Endothelial cell of umbilical vein (primary cell): ENCODE measurements at places on chromosomes 13 and 19. TPM values are rescaled to one million over a fixed set of nuclear protein-coding genes. Genes with fewer than 3 reads are reported as not detected.
A peak's percentile ranks its signal among the peaks of the same experiment; 100 is the strongest.

The DNAJC3 gene
- 48.6 and 51.2 TPM in 2 replicates for total RNA-seq

DNA sequence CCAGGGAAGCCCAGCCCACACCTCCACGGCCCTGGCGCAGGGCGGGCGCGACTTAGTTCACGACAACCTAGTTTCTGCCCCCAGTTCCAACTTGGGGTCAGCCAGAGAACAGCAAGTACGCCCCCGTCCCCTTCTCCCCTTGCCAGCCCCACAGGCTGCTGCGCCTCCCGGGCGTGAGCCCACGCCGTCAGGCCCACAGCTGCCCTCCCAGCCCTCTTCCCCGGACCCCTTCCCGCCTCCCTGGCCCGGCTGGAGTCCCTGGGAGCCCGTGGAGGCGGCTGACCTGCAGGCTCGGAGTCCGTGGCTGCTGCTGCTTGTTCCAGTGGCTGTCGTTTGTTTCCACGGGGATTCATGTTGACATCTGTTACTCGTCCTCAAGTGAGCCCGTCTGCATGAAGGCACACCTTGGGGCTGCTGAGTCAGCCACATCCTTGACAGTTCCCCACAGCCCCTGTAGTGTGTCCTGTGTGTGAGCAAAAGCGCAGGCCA is 86.0 kb downstream of the ATP11A start:
- H3K4me1 ChIP-seq: peaks cover 6% of the 10 kb centered on the region
- no peak overlapping the region for H3K27ac ChIP-seq
- no peaks in the 10 kb centered on the region for H3K27me3 ChIP-seq
- no peak overlapping the region for H3K4me3 ChIP-seq

- no peak overlapping the region for H3K27ac ChIP-seq
- no peaks in the 10 kb centered on the region for H3K4me1 ChIP-seq
- no peak overlapping the region for H3K4me3 ChIP-seq
- no peaks in the 10 kb centered on the region for H3K36me3 ChIP-seq
- no peaks in the 10 kb centered on the region for H3K27me3 ChIP-seq
- DNase-seq: peak; percentile 50
Measured at GRCh38 chr13:46288570-46289259, 77.0 kb downstream of the LRRC63 start.

DNA sequence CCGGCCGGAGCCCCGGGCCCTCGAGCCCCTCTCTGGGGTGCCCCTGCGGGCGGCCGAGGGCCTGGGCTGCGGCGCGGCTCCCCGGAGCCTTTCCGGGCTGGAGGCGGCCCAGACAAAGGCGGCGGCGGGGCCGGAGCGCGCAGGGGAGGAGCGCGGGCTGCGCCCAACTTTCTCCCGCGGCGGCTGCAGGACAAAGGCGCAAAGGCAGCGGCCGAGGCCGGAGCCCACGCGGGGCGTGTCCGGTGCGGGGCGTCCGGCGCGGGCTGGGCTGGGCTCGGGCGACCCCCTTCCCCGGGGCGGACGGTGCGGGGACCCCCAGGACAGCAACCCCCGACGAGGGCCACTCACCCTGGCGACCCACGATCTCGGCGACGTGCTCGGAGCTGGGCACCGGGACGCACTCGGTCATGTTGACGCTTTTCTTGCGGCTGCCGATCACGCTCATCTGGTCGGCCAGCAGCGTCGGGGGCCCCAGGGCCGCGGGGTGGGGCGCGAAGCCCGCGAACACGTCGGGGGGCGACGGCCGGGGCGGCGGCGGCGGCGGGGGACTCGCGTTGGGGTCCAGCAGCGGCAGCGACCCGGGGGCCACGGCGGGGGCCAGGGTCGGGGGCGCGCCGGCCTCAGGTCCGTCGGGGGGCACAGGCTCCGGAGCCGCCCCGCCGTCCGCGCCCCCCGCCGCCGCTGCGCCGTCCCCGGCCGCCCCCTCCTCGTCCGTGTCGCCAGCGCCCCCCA is 843 bp downstream of the MEX3D start:
- DNase-seq: peak; percentile 33
- H3K36me3 ChIP-seq: peaks cover 4% of the 10 kb centered on the region
- H3K27ac ChIP-seq: peak overlapping the region; percentile 96

The NXNL1 gene
- not detected in 2 replicates for total RNA-seq

The CLEC4M gene
- total RNA-seq: 0.23 and 0.46 TPM in 2 replicates

The CYP4F2 gene
- not detected in 2 replicates for total RNA-seq

The ANKRD27 gene
- total RNA-seq: 29.6 and 37.4 TPM in 2 replicates

DNA sequence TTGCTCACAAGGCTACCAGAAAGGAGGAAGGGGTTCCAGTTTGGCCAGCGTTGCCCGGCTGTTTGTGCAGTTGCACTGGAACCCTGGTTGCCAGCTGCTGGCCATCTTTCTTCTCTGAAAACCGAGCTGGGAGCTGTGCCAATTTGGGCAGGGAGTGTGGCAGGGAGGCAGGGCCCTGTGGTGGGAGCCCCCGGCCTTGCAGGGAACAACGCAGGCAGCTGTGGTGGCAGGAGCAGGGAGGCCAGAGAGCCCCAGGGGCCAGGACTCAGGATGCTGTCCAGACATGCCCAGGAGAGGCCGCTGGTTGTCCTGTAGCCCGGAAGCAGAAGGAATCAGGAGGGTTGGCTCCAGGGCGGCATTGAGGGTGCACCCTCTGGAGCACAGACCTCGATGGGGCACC is 4.8 kb downstream of the KMT5C start:
- H3K27me3 ChIP-seq: no peaks in the 10 kb centered on the region
- H3K36me3 ChIP-seq: peaks cover 7% of the 10 kb centered on the region
- DNase-seq: no peak

The RFX1 gene
- total RNA-seq: 14.4 and 14.7 TPM in 2 replicates

DNA sequence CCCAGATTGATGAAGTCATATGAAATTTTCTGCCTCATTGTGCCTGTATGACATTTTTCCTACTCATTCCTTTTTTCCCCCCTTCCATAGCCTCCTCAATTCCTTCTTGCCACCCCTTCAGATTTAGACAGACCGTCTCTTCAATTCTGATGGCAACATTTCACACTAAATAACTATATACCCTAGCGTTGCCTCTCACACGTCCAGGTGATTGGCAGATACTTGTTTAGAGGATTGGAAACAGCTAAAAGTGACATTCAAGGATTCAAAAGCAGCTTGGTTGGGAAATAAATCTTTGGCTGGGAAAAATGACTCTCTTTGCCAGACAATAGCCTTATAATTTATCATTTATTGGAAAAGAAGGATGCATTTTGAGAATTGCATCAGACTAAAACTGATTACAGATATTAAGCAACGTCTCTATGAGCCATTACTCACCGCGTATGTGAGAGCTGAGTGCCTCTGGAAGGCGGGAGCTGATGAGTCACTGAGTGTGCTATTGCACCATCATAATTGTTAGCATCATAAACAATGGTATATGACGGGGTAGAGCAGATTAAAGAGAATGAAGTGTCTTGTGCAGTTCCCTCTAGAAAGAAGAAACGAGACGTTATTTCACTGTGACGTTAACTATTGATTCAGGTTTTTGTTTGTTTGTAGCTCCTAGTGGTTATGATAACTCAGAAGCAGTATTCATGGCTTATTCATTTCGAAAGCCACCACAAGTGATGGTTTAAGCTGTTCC is 61.1 kb upstream of the FAM216B start:
- peaks cover 2% of the 10 kb centered on the region for H3K27me3 ChIP-seq
- H3K4me3 ChIP-seq: no peak overlapping the region
- no peak overlapping the region for H3K27ac ChIP-seq
- peak; percentile 2 for DNase-seq
- no peaks in the 10 kb centered on the region for H3K4me1 ChIP-seq

GRCh38 chr13:29953542-29953941 is 103.1 kb upstream of the UBL3 start:
- H3K4me3 ChIP-seq: no peak overlapping the region
- no peaks in the 10 kb centered on the region for H3K4me1 ChIP-seq
